CD8-positive, alpha-beta T cell (primary cell): ENCODE measurements at places on chromosomes 6 and 20.

DNA sequence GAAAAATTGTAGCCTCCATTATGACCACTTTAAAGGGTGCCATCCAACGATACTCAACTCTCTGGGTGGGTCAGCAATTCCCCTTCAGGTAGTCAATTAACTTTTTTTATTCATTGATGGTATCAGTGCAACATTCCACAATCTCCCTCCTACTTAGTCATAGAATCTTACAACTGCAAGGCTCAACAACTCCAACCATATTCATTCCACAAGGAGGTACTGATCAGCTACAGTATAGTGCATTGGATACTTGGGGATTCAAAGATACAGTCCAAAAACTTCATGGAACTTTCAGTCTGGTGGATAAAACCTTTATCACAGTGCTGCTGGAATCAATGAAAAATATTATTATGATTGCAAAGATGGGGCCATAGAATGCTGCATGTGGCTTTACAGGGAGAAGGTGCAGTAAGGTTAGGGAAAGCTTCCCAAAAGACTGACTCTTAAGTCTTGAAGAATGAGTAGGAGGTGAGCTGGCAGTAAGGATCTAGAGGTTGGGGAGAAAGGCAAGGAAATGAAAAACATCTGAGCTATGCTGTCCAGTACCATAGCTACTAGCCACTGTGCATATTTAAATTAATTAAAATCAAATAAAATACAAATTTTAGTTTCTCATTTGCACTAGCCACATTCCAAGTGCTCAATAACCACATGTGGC, 314.7 kb upstream of the PRDM1 start:
- no peak for DNase-seq

- DNase-seq = no peak
Measured at GRCh38 chr6:110951008-110951407, 7.5 kb upstream of the GTF3C6 start.

GRCh38 chr20:63635431-63636141, 8.7 kb upstream of the GMEB2 start:
- DNase-seq = peak; percentile 79

DNA sequence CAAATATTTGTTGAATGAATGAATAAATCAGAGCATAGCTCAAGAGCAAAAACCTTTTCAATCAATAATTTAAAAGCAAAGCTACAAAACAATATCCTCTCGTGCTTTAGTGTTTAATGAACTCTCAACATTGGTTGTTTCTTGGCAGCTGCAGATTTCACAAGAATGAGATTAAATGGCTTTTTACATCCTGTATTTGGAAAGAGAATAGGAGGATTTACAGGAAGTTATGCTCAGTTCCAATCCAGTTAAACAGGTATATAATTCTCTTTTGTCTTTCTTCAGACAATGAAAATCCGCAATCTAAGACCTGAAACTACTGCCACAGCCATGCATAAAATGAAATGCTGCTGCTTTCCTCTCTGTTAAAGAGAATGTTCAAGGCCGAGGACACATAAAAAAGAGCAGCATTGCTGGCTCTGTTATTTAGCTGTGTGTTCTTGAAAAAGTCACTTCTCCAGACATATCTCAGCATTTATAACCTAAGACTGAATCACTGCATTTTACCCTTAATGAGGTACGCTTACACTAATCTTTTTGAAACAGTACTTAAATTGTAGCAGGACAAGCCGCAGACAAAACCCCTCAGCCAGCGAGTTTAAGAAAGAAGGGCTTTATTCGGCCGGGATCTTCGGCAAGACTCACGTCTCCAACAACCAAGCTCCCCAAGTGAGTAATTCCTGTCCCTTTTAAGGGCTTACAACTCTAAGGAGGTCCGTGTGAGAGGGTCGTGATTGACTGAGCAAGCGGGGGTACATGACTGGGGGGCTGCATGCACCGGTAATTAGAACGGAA, 3.6 kb downstream of the C6orf52 start:
- DNase-seq = no peak

GRCh38 chr20:58691773-58692578, 624 bp upstream of the NPEPL1 start:
- DNase-seq = no peak

- no peak for DNase-seq
Measured at GRCh38 chr6:6505111-6505510, 83.4 kb upstream of the LY86 start.

DNA sequence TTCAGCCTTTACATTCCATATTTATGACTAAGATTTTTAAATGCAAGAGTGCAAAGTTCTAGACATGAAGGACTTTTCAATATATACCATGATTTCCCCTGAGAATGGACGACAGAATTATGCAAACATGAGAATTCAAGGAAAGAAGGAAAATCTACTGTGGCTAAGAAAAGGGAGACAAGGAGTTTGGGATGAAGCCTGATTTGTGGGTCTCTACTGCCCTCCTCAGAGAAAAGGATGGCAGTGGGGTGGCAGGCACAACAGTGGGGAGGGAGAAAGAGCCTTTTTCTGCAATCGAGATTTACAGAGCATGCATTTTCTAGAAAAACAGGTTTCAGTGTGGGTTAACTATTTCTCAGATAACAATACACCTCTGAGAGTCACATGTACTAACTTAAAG, 466.9 kb upstream of the NRSN1 start:
- DNase-seq = no peak

GRCh38 chr20:33704197-33704924, 15.7 kb downstream of the PXMP4 start:
- DNase-seq = no peak

DNA sequence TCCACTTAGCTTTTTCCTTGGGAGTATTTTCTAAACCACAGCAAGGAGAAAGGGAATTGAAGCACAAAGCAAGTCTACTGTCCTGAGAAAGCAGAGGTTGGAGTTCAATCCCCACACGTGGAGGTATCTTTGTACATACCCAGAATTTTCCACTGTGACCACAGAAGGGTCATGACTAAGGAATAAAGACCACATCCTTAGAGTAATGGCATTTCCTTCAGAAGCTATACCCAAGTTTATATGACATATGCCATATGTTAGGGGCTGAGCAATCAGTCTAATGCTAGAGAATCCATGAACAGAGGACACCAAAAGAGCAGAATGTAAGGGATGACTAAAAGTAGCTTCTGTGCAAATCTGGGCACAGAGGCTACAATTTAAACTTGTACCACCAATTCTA, 46.4 kb downstream of the ATG5 start:
- no peak for DNase-seq

DNA sequence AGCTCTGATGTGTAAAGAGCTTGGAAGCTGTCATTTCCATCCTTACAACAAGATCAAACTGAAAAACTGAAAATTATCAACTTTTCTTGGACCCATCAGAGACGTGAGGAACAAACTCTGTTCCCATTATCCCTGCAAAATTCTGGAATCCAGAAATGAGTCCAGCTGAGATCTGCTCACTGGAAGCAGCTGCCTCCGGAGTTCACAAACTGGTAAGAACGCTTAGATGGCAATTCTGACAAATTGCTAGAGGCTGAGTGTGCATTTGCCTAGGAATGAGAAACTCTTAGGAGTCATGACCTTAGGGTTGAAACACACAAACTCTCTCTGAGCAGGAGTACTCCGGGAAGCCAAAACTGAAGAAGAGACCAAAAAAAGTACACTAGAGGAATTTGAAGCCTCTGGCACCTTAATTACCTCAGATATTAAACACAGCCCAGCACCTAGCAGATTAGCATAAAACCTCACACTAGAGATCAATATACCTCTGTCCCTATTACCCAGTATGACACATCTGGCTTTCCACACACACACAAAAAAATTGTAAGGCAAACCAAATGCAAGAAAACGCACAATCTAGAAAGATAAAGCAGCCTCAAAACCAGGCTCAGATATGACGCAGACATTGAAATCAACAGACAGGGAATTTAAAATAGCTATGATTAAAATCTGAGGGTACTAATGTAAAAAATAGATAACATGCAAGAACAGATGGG, 233.5 kb upstream of the SGK1 start:
- DNase-seq = no peak

GRCh38 chr6:88587150-88587520, 376.3 kb downstream of the RNGTT start:
- DNase-seq = no peak

GRCh38 chr6:64293298-64293697, 657.7 kb downstream of the PHF3 start:
- no peak for DNase-seq

DNA sequence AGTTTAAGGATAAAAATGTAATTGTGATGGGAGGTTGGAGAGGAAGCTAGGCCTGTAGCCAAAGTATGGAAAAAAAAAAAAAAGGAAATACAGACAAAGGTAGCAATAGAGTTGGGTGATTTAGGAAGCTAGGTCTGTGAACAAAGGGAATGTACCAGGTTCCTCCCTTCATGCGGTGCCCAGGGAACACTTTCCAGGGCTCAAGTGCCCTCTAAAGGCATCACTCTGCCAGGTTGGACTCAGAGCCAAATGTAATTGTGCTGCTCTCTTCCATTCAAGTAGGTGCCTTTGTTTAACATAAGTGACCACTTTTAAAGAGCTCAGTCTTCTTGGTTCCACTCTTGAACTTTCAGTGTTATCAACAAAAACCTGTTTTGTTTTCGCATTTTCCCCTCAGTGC, 159.7 kb upstream of the AHI1 start:
- DNase-seq = no peak

GRCh38 chr20:8756410-8756809, 312.5 kb upstream of the PLCB4 start:
- no peak for DNase-seq

DNA sequence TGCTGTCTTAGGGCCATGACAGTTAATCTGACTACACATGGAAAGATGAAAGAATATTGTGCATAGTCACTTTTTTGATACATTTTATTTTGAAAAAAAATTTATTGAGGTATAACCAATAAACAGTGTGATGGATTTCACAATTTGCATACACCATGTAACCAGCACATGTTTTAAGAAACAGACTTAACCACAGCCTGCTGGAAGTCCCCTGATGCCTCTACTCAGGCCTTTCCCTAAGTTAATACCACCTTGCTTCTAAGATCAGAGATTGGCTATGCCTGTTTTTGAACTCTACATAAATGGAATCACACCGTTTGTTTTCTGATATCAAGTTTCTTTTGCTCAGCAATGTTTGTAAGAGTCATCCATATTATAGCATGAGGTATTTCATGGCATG, 136.3 kb downstream of the CFAP61 start:
- DNase-seq = peak; percentile 24

GRCh38 chr6:101706576-101706975, 313.1 kb downstream of the GRIK2 start:
- no peak for DNase-seq

- DNase-seq = no peak
Measured at GRCh38 chr20:20084296-20084752, 32.0 kb downstream of the CFAP61 start.

- DNase-seq = no peak
Measured at GRCh38 chr6:52144196-52145076, 41.7 kb upstream of the IL17A start.

GRCh38 chr6:163971841-163972838, 557.6 kb downstream of the QKI start:
- no peak for DNase-seq

- DNase-seq = peak; percentile 34
Measured at GRCh38 chr6:90079560-90080490, 185.6 kb downstream of the GJA10 start.

GRCh38 chr6:37514321-37514771, 14.7 kb upstream of the CCDC167 start:
- DNase-seq = no peak

- no peak for DNase-seq
Measured at GRCh38 chr20:24169256-24169655, 180.7 kb upstream of the GGTLC1 start.

GRCh38 chr20:43666376-43667328, at the start of gene MYBL2:
Gene MYBL2, plus strand, starts transcription at chr20:43667114. Its CDS starts 170 bp downstream, at chr20:43667284.
- peak; percentile 79 for DNase-seq

GRCh38 chr6:30156262-30156599, 4.8 kb downstream of the TRIM10 start:
- no peak for DNase-seq

GRCh38 chr6:49409951-49410542, 53.0 kb downstream of the MMUT start:
- peak; percentile 65 for DNase-seq

DNA sequence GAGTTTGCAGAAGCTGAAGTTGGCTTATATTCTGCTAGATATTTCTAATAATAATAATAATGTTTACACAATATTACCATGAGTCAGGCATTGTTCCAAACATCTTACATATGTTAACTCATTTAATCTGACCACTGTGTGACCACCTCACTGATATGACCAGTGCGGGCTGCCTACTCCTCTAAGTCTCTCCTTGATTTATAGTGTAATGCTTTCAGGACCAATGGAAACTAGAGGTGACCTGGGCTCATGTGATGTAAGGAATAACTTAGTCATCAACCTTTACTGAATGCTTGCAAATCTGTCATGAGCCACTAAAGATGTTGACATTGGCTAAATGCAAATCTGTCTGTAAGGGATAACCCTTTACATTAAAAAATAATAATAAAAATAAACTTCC, 51.1 kb upstream of the GPR6 start:
- no peak for DNase-seq

GRCh38 chr6:127514773-127515227, 4.3 kb downstream of the MTCL3 start:
- no peak for DNase-seq

- no peak for DNase-seq
Measured at GRCh38 chr6:121319112-121319553, 15.1 kb downstream of the TBC1D32 start.

- DNase-seq = no peak
Measured at GRCh38 chr6:145761584-145761983, 26.3 kb upstream of the EPM2A start.

DNA sequence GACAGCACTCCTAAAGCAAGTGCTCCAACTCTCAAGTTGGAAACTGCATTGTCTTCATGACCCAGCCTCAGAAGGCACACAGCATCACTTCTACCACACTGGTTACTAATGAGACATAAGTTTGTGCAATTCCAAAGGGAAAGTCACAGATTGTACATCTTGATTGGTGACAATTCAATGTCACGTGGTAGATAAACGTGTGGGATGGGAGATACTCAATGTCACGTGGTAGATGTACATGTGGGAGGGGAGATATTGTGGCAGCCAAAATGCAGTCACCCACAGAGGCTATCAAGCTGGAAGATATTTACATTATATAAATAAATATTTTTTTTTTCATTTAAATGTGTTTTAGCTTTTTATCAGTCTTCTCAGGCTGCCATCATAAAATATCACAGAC, 393.3 kb downstream of the KIF16B start:
- no peak for DNase-seq

DNA sequence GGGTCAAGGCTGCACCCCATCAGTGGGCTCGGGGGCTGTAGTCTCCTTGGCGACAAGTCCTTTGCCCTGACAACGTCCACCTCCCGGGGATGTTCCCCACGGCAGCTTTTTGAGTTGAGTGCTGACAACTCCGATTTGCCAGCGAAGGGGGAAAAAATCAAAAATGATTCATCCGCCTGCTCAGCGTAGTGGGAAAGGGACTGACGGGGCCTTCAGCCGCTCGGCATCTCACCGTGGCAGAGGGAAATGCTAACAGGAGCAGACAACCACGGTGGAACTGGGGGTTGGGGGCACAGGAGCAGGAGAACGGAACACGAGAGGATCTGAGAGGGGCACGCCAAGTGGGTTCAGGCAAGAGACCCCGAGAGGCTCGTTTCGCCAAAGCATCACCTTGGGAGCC, 173.7 kb downstream of the TFAP2C start:
- DNase-seq = no peak
